ENCODE measurements at places on chromosomes 2 and 18.
A peak's percentile ranks its signal among the peaks of the same experiment; 100 is the strongest.

DNA sequence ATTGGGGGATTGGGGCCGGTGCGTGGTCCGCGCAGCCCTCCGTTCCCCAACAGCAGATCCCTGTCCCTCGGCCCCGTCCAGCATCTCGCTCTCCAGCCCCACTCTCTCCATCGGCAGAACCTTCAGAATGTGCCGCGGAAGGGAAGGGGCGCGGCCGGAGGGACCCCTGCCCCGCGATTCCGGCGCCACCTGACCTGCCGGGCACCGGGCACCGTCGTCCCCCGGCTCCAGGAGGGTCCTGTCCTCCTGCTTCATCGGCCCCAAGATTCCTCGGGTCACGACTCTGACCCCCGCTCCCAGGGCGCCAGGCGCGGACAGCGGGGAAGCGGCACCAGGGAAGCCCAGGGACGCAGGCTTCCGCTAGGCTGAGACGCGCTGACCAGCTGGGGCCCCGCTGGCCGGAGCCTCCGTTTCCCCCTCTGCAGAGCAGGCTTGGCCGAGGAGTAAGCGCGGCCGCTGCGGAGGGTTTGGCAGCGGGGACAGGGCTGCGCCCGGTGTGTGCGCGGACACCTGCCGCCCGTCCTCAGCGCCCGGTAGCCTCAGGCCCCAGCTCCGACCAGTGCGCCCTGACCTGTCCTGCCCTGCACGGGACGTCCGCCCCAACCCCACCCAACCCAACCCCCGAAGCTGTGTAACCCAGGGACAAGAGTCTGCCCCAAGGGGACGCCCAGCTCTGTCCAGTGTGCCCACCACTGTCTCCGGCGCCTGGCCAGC lies 16.8 kb upstream of the BOK start:
- peak; percentile 18 for DNase-seq

- no peak for DNase-seq
Measured at GRCh38 chr2:14401873-14402272, 230.6 kb upstream of the LRATD1 start.

DNA sequence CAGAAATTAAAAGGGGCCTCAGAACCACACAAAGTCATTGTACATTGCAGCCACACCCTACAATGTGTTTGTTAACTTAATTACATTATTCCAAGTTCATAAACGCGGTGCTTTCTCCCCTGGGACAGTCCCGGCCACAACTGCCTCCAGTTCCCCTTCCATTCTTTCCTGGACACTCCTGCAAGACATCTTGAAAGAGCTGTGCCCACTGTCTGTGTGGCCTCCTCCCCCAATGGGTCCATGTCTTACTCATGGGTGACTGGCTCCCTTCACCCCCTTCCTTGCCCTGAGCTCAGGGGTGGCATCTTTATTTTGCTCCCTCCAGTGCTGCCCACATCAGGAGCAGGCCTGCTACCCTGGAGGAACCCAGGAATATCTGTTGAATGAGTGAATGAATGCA lies 287.7 kb downstream of the MYT1L start:
- no peak for DNase-seq

DNA sequence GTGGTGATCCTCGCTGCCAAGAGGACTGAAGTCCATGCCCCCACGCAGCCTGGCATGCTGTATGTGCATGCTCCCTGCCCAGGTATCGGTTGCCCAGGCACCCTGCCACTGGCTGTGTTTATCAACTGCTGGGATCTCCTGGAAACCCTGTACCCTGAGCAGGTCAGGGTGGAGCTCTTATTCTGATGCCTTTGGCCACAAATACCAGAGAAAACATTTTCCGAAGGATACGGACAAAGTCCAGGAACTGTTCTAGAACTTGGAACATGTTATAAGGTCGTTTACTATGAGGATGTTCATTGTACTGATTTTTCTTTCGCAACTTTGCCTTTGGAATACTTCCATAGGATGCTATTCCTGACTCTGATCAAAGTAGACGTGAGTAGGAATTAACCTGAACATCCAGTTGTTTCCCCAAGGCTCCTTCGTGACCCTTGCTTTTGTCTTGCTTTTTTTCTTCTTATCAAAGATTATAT lies 55.2 kb downstream of the TMEM17 start:
- no peak for DNase-seq

DNA sequence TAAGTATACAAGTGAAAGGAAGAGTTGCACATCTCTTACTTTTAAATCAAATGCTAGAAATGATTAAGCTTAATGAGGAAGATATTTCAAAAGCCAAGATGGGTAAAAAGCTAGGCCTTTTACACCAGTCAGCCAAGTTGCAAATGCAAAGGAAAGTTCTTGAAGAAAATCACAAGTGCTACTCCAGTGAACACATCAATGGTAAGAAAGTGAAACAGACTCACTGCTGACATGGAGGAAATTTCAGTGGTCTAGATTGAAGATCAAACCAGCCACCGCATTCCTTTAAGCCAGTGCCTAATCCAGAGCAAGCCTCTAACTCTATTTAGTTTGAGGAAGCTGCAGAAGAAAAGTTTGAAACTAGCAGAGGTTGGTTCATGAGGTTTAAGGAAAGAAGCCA lies 79.1 kb downstream of the RBBP8 start:
- no peak for DNase-seq

- no peak for DNase-seq
Measured at GRCh38 chr18:22829781-22830180, 103.3 kb upstream of the RBBP8 start.

- no peak for DNase-seq
Measured at GRCh38 chr2:152944099-152944498, 225.7 kb downstream of the ARL6IP6 start.

DNA sequence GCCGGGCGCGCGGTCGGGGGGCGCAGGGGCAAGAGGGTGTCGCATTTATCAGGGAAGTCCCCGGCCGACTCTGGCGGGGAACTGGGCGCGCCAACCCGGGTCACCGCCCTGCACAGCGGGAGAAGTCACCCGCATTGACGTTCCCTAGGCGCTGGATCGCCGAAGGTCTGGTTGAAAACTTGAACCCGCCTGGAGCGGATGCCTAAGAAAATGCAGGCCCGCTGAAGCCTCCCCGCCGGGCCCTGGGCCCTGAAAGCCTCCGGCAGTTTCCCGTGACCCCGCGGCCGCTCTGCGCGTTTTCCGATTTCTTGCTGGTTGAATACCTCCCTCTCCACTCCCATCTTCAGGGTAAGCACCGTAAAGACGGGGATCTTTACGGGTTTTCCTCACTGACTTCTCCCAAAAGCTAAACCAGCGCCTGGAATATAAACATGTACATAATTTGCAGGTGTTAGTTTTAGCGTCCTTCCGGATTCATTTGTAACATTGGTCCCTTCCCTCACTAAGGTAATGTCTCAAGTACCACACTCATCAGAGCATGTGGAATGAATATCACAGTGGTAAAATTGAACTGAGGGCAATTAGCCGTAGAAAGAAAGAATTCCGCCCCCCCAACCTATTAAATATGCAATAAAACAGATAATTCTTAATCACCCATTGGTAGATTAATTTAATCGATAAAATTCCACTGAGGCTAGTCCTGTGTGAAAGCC lies 675 bp upstream of the SPIRE1 start:
- DNase-seq, result peak; percentile 45
